ENCODE measurements at places on chromosomes 5 and 9. TPM values are rescaled to one million over a fixed set of nuclear protein-coding genes. Genes with fewer than 3 reads are reported as not detected.
A peak's percentile ranks its signal among the peaks of the same experiment; 100 is the strongest.

DNA sequence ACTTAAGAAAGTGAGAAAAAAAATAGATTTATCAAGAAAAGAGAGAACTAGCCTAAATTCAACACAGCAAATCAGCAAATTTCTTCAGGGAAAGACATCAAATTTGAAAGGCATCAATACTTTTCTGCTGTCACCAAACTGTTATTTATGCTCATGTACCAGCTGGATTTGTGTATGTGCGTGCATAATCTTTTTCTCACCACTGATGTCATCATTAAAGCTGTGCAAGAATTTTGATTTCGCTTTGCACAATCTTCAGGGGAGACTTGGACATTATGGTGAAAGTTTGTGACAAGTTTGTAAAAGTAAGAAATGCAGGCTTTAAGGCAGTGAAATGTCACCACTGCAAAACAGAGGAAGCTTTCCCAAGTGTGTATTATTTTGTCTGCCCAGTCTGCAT lies 215.4 kb downstream of the SLF1 start:
- no peak for DNase-seq
- H3K4me3 ChIP-seq: no peak overlapping the region
- H3K36me3 ChIP-seq: no peaks in the 10 kb centered on the region
- H3K4me1 ChIP-seq: no peaks in the 10 kb centered on the region
- no peaks in the 10 kb centered on the region for H3K27me3 ChIP-seq

- H3K27me3 ChIP-seq: no peaks in the 10 kb centered on the region
- 0 out of 2 replicates have a peak overlapping the region, but pooled peaks have one; percentile 26 for H3K27ac ChIP-seq
- DNase-seq: no peak
- H3K4me3 ChIP-seq: no peak overlapping the region
- peaks cover 3% of the 10 kb centered on the region for H3K36me3 ChIP-seq
Observed at GRCh38 chr5:36637101-36637500, 30.7 kb downstream of the SLC1A3 start.

LMX1B gene
- not detected for total RNA-seq

GRCh38 chr9:120846906-120847305 lies 4.2 kb upstream of the PSMD5 start:
- no peaks in the 10 kb centered on the region for H3K36me3 ChIP-seq
- H3K27ac ChIP-seq: peak overlapping the region; percentile 74
- H3K4me3 ChIP-seq: no peak overlapping the region
- no peaks in the 10 kb centered on the region for H3K27me3 ChIP-seq

GRCh38 chr9:129485145-129485774 lies 135.6 kb downstream of the C9orf50 start:
- H3K27me3 ChIP-seq: peaks cover 97% of the 10 kb centered on the region
- DNase-seq: no peak
- H3K4me3 ChIP-seq: no peak overlapping the region
- H3K27ac ChIP-seq: no peak overlapping the region
- H3K36me3 ChIP-seq: no peaks in the 10 kb centered on the region
- H3K4me1 ChIP-seq: peaks cover 27% of the 10 kb centered on the region

DNA sequence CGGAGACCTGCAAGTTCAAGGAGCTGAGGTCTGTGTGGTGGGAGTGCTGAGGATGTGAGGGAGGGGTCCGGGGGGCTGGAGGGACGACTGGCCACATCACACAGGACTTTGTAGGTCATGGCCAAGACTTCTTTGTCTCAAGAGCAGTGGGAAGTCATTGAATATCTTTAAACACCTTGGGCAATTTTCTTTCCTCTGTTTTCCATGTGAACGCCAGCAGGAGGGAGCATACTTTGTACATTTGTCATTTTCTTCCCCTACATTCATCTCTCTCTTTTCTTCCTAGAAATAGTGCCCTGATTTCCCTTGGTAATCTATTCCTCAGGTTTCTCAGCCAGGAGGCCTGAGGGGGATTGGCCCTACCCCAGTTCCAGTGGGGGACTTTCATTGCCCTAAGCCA lies 153.7 kb upstream of the MSX2 start:
- H3K4me1 ChIP-seq: no peaks in the 10 kb centered on the region
- no peaks in the 10 kb centered on the region for H3K36me3 ChIP-seq
- no peak overlapping the region for H3K4me3 ChIP-seq
- no peak for DNase-seq
- no peak overlapping the region for H3K27ac ChIP-seq

DNA sequence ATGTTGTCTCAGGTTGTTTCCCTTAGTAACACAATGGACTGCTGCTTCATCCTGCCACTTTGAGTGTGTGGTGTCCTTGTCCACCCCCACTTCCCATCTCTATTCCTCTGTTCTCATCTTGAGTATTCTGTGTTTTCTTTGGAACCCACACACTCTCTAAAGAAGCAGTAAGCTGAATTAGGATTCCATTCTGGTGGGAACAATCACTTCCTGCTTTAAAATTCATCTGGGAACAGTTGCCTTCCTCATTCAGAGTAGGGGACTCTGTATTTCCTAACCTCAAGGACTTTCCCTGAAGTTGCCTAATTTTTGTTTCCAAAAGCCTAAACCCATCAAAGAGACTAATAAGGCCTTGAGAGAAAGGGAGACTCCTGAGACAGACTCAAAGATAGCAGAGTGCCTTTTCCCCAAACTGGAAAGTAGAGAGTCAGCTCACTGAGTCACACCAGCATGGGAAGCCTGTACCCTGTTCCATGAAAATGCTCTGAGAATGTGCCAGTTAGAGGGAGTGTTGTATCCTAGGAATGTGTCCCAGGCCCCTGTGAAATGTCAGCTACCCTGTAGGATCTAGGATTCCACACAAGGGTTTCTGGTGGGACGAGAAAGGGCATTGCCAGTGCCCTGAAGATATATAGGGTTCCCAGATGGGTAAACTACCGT lies 63.6 kb downstream of the CCDC192 start:
- no peak overlapping the region for H3K27ac ChIP-seq
- no peak overlapping the region for H3K4me3 ChIP-seq
- no peaks in the 10 kb centered on the region for H3K36me3 ChIP-seq
- H3K4me1 ChIP-seq: no peaks in the 10 kb centered on the region
- DNase-seq: no peak

GMCL2 gene
- 0.07 TPM for total RNA-seq

GRCh38 chr5:126811515-126812198 lies 34.7 kb downstream of the LMNB1 start:
- no peak overlapping the region for H3K4me3 ChIP-seq
- H3K4me1 ChIP-seq: no peaks in the 10 kb centered on the region
- H3K27ac ChIP-seq: peak overlapping the region; percentile 53
- peaks cover 57% of the 10 kb centered on the region for H3K36me3 ChIP-seq
- no peaks in the 10 kb centered on the region for H3K27me3 ChIP-seq

GRCh38 chr9:86354818-86355309 lies 654 bp upstream of the TUT7 start:
- H3K4me3 ChIP-seq: peak overlapping the region; percentile 83
- no peaks in the 10 kb centered on the region for H3K27me3 ChIP-seq

- no peak for DNase-seq
- no peaks in the 10 kb centered on the region for H3K36me3 ChIP-seq
- H3K4me1 ChIP-seq: 0 out of 2 replicates have a peak, but pooled peaks cover 5% of the 10 kb centered on the region
- no peak overlapping the region for H3K4me3 ChIP-seq
- H3K27ac ChIP-seq: no peak overlapping the region
Observed at GRCh38 chr9:69579760-69580581, 92.2 kb downstream of the APBA1 start.

Data from GM23338 (cell line).